ENCODE measurements at places on chromosomes 11 and 22.
A peak's percentile ranks its signal among the peaks of the same experiment; 100 is the strongest.

GRCh38 chr11:1870721-1871466 is 18.0 kb downstream of the LSP1 start:
- DNase-seq = no peak

DNA sequence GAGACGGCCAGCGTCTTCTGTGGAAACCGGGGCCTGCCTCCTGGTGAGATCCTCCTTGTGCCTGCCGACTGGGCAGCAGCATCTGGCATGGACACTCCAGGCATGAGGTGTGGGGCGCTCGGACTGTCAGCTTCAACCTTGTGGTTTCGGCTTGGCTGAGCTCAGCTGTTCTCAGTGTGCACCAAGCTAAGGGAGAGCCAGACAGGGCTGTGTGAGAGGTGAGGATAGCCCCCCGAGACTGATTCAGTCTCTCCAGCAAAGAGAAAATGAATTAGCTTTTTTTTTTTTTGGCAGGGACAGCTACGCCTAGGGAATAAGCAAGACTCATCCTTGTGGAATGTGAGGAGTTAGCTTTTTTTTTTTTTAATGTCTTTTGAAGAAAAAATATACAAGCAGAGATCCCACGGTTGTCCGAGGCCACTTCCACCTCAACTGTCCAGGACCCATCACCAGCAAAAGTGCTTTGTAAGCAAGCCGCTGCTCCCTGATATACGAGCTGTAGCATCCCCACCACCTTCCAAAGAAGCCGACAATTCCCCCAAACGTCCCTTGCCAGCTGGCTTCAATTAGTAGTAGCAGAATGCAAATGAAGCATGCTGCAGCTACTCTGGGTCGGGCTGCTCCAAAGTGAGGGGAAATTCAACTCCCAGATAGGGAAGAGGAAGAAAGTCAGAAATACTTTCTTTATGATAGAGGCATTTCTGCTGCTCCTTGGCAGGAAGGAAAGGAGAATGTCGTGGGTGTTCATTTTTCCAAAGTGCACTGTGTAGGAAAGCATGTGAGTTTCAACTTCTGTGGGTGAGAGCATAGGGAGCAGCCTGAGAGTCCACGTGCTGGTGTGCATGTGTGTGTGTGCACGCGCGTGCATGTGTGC is 9.7 kb upstream of the THY1 start:
- peak; percentile 84 for DNase-seq

DNA sequence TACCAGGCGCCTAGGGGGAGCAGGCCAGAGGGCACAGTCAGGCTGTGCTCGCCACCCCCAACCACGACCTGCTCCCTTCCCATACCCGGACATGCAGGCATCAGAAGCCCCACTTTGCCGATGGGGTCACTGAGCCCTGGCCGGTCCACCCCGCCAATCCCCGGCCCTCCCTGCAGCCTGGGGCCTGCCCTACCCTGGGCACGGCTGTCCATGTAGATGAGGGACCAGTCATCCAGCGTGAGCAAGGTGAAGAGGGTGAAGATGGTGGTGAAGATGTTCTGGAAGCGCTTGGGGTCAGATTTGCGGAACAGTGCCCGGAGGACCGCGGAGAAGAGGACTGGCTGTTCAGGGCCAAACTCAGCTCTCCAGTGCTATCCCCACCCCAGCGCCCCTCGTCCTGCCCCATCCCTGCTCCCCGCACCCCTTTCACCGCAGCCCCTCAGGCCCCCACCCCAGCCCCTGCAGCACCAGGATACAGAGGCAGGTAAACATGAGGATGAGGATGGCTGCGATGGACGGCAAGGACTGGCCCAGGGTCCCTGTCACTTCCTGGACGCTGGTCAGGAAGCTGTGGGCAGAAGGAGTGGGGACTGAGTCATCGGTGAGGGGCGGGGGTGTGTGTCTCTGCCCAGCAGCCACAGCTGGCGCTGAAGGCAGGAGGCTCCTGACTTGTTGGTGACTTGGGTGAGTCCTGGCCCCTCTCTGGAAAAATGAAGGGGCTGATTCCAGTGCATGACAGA is 5.5 kb downstream of the CATSPER1 start:
- DNase-seq = peak; percentile 57

DNA sequence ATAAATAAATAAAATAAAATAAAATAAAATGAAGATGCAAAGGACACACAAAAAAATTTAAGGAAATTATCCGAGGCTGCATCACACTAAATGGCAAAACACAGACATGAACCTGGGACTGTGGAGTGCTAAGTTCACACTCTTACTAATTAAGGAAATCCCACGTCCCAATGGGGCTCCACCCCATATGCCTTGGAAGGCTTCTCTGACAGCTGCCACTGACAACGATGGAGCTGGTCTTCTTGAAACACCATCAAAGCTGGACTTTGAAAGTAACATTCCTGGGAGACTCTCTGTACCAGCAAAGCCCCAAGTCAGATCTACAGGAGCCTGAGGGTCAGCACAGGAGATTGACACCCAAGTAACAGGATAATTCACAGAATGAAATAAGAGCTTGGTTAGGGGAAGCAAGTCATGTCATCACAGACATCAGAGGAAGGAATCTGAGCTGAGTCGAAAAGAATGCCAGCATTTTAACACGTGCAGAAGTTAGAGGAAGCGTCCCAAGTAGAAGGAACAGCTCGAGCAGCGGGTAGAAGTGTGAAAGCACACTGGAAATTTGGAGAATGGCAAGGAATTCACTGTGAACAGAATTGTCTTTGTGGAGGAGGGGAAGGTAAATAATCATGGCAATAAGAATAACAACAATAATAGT is 13.8 kb downstream of the TPST2 start:
- DNase-seq = no peak

- peak; percentile 77 for DNase-seq
Observed at GRCh38 chr11:118142081-118142480, 10.5 kb downstream of the SCN4B start.

DNA sequence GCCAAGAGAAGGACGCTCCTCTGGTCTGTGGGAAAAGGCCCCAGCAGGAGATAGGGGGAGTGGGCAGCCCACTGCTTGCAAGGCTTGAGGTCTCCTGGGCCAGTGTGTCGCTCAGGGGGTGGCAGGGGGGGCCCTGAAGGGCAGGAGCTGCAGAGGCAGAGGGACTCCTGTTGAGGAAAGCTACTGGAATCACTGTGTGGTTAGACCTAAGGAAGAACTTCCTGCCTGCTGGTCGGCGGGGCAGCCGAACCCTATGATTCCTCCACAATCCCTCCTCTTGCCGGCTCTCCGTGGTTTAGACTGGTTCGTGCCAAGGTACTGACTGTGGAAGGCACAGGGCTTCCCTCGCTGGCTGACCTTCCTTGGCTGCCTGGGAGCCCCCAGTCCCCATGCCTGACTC is 6.2 kb downstream of the GP1BB start:
- no peak for DNase-seq

- DNase-seq = no peak
Observed at GRCh38 chr22:17777005-17777716, 2.9 kb upstream of the BID start.

GRCh38 chr22:19666673-19667593 is 47.4 kb upstream of the SEPTIN5 start:
- DNase-seq = no peak

DNA sequence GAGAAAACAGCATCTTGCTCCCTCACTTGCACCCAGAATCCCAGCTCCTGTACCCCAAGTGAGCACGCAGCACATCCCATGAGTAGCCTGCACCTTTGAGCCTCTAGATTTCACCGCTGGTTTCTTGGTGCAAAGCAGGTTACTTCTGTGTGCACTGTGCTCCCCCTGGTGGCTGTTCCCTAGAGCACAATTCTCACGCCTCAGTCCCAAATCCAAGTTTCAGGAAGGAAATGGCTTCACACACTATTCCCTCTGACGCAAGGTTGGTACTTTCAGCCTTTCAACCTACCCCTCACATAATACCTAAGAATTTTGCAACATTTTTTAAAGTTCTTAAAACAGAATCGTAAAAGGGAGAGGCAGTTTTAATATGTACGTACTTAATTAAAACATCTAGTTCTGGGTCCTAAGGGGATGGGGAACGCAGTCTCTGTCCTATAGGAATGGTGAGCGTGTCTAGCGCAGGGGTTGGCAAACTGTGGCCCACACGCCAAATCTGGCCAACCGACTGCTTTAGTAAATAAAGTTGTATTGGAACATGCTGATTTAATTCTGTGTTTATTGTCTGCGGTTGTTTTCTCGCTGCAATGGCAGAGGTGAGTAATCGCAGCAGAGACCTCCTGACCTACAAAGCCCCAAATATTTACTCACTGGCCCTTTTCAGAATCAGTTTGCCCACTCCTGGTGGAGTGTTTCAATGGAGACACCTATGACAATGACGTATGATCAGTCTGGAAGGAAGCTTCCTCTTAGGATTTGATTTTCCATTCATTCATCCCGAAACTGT is 27.5 kb downstream of the DHCR7 start:
- no peak for DNase-seq

- DNase-seq = no peak
Observed at GRCh38 chr22:26964642-26965041, 307.3 kb downstream of the MIAT start.

GRCh38 chr11:34405079-34405858 is 33.5 kb upstream of the CAT start:
- DNase-seq = no peak

DNA sequence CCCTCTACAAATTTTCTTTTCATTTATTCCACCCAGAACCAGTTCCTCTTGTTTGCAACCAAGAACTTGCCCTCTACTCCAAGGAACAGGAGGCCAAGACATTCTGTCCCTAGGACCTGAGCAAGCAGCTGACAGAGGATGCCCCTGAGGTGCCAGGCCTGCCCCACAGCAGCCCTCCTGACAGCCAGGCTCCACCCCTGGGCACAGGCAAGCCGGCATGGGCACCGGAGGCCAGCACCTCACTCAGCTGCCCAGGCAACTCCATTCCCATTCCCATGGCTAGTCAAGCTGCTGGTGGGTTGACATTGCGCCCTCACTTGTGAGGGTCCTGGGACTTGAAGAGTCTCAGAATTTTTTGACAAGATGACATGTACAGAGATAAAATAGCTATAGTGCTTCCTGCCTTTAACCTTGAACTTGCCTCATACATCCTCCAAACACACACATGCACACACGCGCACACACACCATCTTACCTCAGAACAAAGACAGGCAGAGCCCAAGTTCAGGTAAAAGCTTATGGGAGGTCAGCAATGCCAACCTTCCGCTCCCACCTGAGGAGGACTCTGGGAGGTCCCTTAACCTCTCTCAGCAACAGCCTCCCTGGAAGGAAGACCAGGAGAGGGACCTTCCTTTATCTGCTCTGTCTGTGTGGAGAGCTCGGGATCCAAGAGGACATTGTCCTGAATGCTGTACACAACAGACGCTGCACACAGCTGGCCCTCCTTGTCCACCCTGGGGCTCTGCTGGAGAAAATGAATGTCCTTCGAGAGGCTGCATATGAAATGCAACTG is 620.9 kb upstream of the CADM1 start:
- no peak for DNase-seq

- peak; percentile 33 for DNase-seq
Observed at GRCh38 chr11:64263021-64263946, 12.0 kb downstream of the PLCB3 start.

DNA sequence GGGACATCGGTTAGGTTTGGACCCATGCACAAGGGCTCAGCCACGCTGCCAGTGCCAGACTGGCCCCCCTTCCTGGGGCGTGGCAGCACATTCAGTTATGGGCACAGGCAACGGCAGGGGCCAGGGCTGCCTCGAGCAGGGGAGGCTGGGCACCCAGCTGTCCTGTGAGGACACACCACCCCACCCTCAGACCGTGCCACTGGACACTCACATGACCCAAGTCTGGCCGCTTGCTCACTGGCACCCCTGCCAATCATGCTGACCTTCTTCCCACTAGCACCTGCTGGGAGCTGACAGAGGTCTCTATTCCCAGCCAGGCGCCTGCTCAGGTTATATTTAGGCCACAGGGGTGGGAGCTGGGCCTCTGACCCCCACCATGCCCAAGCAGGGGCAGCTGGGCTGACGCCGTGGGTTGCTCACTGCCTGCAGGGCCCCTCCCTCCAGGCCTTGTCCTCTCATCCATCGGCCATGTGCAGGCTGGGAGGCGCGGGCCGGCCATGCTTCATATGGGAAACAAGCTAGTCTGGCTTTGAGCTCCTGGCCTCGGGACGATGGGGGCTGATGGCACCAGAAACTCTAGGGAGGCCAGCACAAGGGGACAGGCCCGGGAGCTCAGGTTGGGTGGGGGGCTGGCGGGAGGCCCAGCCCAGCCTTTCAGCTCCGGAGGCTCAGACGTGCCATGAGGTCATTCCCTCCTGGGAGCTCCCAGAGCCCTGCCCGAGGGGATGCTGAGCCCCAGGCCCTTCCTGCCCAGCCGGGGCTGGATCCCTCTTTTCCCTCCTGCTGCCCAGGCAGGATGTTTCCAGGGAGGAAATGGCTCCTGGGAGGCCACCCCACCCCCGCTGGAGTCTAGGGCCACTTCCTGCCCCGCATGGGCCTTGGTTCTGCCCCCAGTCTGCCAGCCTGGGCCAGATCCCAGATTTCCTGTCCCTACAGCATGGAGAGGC is 15.2 kb upstream of the TBX1 start:
- DNase-seq = no peak

DNA sequence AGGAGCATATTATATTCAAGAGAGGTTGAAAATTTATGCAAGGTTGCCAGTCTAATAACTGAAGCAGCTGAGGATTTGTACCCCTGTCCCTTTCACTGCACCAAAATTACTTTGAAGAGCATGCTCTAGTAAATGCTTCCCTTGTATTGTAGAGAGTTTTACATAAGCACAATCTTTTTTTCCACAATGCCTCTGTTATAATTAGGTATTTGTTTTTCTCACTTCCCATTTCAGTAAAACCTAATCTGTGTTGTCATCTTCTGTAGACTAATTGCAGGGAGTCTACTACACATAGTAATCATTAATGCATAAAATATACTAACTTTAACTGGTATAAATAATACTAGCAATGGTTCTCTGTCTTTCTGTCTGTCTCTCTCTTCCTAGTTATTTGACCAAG is 718.4 kb upstream of the ANO5 start:
- no peak for DNase-seq

DNA sequence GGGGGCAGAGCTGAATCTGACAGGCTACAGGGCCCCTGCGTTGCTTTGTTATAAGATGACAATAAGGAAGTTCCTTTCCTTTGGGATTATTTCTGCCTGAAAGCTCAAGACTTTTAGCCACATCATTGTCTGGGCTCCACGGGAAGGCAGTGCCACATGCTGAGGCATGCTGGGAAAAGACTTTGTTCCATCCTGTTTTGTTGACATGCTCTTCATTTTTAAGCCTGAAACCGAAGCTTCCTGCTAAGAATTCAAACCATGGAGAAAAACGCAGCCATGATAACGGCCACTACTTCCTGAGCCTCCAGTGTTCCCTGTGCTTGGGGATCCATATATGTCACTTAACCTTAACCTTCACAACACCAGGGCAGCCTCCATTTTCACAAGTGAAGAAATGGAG is 5.5 kb upstream of the TCF20 start:
- DNase-seq = no peak
